ENCODE measurements at places on chromosomes 7 and 10.
A peak's percentile ranks its signal among the peaks of the same experiment; 100 is the strongest.

DNA sequence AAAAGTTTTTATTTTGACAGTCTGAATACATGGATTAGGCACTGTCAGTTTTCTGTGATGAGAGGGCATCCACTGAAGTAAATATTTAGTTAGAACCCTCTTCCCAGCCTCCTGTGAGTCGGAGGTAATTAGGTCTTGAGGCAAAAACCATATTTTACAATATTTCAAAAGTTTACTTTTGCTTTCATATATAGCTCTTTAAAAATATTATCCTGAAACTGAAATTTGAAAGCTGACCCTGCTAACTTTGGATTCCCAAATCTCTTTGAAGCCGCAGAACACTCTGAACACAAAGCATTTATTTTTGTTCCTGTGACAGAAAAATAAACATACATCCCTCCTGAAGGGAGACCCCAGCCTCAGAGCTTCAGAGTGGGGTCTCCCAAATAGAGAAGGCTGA lies 317.4 kb downstream of the KIF20B start:
- no peak for DNase-seq

GRCh38 chr7:50631100-50631499 lies 65.9 kb upstream of the DDC start:
- DNase-seq, result no peak

- no peak for DNase-seq
Measured at GRCh38 chr7:48389977-48390376, 218.7 kb downstream of the ABCA13 start.

DNA sequence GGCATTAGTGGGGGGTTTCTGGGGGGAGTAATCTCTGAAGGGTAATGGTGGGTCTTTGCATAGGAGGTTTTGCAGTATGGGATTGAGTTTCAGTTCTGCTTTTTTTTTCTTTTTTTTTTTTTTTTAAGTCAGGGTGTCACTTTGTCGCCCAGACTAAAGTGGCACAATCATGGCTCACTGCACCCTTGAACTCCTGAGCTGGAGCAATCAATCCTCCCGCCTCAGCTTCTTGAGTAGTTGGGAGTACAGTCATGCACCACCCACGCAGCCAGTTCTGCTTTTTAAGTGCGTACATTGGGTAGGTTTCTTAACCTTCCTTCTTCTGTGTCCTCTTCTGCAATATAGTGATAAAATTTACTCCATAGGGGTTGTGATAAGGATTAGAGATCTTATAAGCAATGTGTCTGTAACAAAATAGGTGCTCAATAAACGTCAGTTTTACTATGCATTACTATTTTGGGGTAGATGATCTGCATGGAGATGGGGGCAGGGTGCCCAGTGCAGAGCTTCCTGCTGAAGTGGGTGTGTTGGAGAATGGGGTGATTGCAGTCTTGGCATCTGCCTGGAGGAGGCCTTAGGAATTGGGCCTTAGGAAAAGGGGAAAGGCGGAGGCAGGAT lies 9.6 kb downstream of the KAZALD1 start:
- no peak for DNase-seq

GRCh38 chr7:128160296-128160695 lies 80.8 kb upstream of the LEP start:
- DNase-seq, result no peak

GRCh38 chr10:52525761-52526160 lies 211.7 kb downstream of the DKK1 start:
- DNase-seq, result peak; percentile 43

GRCh38 chr7:38677981-38678697 lies 47.0 kb upstream of the AMPH start:
- no peak for DNase-seq

GRCh38 chr10:1212571-1213141 lies 156.5 kb downstream of the WDR37 start:
- DNase-seq, result no peak

GRCh38 chr10:64786989-64787388 lies 1265.8 kb downstream of the REEP3 start:
- no peak for DNase-seq

DNA sequence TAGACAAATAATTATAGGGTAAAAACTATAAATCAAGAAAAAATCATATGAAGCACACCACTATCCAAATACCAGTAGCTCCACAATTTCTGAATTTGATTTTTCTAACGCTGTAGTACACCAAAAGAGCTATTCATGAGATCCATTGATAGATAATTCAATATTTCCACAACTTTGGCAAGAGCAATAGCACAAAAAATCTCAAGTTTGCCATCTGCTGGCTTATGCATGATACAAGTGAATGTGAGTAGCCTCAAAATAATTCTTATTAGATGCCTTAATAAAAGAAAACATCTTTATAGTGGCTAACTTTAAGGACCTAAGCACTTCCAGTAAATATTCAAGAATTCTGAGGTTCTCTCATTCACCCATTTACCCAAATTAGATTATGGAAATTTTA lies 2.2 kb upstream of the TMEM196 start:
- DNase-seq, result no peak

- no peak for DNase-seq
Measured at GRCh38 chr10:93462881-93463280, 19.3 kb downstream of the MYOF start.

DNA sequence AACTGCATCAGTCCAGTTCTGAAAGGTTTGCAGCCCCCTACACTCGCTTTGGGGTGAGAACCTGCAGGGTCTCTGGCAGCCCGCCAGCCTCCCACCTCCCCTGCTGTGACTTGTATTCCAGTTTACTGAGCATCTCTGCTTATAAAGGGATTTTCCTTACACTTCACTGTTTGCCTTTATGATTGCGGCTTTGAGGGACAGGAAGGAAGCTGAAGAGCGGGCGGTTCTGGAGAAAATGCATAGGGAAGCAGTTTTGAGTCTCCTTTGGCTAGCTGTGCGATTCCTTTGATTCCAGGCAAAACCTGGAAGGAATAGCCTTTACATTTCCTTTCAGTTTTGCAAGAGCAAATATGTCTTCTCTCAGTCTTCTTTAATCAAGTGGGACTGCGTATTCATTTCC lies 65.0 kb upstream of the TRIM8 start:
- DNase-seq, result no peak

- DNase-seq, result peak; percentile 57
Measured at GRCh38 chr7:81211204-81211933, 292.5 kb upstream of the SEMA3C start.

GRCh38 chr7:33748793-33749192 lies 156.5 kb upstream of the BMPER start:
- no peak for DNase-seq

GRCh38 chr10:110755781-110756180 lies 111.6 kb downstream of the RBM20 start:
- no peak for DNase-seq

- DNase-seq, result no peak
Measured at GRCh38 chr10:102712843-102713538, 1.2 kb downstream of the ARL3 start.

GRCh38 chr7:17502213-17503060 lies 204.0 kb downstream of the AHR start:
- no peak for DNase-seq

DNA sequence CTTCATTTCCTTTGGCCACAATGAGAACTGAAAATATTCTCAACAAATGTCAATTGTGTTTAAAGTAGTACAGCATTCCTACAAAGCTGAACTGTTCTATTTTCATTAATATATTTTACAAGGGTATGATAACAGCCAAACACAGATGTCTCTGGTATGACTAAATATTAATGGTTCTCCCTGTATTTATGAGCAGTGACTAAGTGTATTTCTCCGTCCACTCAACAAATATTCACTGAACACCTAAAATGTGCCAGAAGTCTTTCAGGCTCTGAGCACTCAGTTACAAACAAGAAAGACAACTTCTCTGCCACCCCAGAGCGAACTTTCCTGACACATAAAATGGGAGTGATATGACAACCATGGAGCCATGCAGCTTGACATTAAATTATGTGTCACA lies 135.6 kb downstream of the VPS41 start:
- DNase-seq, result no peak

DNA sequence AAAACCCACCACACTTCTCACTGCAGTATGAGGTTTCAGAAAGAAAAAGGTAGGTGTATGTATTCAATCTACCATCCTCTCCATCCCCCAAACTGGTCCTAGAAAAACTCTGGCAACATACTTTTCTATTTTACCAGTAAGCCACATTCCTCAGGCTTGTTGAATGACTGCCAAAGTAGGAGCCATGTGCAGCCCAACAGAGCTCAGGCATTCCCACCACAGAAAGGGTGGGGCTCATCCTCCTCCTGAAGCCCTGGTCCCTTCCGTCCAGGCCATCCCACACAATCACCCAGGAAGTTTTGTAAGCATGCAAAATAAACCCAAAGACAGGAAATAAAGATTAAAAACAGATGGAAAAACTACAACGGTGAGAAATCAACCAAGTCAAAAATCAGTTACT lies 57.2 kb downstream of the MAD1L1 start:
- DNase-seq, result peak; percentile 97

DNA sequence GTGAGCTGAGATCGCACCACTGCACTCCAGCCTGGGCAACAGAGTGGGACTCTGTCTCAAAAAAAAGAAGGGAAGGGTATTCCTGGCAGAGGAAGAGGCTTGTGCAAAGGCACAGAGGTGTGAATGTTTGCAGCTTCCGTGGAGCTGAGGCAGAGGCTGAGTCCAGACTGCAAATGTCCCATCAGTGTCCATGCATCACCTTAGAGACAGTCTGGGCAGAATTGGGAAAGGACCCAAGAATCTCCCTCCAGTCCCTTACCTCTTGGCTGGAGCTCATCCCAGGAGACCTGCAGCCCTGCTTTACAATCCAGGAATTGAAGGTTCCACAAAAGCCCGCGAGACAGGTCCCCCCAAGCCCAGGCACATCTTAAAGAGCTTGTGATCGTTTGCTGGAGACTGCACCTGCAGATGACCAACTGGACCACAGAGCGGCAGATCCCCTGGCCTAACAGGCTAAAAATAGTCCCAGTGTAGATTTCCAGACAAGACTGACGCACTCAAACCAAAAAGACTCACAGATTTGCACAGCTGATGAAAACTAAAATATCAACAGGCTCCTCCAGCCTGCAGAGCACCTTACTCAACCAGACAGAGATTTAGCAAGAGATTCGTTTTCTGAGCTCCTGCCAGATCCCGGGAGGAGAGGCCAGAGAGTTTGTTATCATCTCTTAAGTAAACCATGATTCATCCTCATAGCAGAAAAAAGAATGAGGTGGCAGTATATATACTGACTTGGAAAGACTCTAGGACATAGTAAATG lies 22.9 kb upstream of the NANOS1 start:
- peak; percentile 92 for DNase-seq

DNA sequence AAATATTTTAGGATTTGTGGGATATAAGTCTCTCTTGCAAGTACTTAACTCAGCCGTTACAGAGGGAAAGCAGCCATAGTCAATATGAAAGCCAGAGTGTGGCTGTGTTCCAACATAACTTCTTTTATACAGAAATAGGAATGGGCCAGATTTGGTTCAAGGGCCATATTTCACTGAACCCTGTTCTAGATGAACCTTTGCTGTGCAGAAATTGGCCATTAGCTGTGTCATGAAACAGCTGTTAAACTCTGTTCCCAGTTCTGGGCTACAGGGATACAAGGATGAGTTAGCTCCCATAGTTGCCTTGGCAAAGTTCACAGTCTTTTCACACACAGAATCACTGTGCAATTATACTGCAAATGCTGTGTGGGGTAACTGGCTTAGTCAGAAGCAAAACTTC lies 213.9 kb upstream of the LRRN3 start:
- DNase-seq, result no peak

DNA sequence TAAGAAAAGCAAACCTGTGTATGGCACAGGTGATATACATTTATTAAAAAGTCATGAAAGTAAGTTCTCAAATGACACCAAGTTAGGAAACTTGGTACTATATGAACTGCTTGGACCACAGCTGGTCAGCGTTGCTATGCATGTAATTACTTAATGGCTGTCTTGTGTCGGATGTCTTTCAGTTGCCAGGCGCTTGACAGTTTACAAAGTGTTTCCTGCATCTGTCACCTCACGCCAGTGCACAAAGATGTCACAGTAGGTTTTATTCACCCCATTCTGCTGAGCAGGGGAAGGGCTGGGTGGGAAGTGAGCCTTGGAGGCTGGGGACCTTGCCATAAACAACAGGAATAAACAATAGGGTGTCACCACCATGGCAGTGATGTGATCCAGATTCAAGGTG lies 35.8 kb downstream of the ADAM12 start:
- DNase-seq, result no peak

DNA sequence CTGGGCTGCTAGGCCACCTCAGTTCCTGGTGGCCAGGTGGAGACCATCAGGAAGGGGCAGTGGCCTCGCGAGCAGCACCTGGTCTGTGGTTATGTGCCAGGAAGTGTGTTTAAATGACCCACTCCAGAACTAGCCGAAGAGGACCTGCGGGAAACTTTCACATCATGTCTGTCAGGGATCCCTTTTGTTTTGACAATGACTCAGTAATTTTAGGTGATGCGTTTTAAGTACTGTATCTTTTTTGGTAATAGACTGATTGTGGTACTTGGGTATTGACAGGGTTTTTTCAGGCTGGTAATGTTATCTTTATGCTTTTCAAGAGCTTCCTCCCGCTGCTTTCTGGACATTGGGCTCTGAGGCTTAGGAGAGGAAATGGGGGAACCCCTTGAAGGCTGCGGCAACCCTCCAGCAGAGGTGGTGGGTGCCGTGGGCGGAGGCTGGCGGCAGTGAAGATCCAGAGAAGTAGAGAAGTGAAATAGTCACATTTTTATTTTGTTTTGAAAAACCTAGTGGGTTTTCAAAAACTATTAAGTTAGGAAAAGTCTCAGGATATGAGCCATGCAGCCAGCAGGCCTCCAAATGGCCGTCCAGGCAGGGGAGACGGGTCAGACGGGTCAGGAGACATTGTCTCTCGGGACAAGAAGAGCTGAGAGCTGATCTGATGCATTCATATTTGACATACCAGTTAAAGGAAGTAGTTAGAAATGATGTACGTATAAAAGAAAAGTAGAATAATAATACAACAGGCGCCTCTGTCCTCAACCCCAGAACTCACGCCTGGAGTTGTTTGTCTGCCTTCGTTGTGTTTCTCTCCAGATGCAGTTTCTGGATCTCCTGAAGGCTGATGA lies 27.7 kb downstream of the PPP2R2D start:
- no peak for DNase-seq

GRCh38 chr7:154503962-154504550 lies 451.9 kb downstream of the DPP6 start:
- peak; percentile 12 for DNase-seq

- no peak for DNase-seq
Measured at GRCh38 chr7:69962186-69963065, 364.2 kb downstream of the AUTS2 start.

DNA sequence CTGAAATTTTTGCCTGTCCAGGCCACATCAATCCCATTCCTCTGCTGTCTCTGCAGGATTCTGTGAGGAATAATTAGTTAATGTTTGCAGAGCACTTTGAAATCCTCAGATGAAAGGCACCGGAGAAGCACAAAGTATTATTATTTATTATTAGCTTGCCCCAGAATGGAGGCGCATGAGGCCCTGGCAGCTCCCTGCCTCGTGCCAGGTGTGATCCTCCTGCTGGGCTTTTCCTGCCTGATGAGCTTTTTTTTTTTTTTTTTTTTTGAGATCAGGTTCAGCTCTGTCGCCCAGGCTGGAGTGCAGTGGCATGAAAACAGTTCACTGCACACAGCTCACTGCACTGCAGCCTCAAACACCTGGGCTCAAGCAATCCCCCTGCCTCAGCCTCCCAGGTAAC lies 65.2 kb downstream of the TCF7L2 start:
- no peak for DNase-seq
